ENCODE measurements at places on chromosomes 6 and 20.

GRCh38 chr20:60691966-60692615 is 560.0 kb upstream of the CDH4 start:
- no peak for DNase-seq

DNA sequence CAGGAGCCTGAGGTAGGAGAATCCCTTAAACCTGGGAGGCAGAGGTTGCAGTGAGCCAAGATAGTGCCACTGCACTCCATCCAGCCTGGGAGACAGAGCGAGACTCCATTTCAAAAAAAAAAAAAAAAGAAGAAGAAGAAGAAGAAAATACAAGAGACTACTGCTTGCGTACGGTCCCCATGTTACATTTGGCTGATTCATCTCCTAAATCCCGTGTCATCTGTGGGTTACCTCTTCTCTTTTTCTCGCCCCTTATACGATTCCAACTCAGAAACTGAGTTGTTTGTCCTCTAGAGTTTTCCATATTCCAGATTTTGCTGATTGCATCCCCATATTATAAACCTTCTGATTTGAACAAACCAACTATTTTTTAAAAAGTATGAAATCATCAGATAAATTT is 62.4 kb upstream of the NELFCD start:
- no peak for DNase-seq

GRCh38 chr20:59565768-59566461 is 38.4 kb upstream of the PHACTR3 start:
- no peak for DNase-seq

GRCh38 chr6:16437095-16437494 is 198.7 kb downstream of the GMPR start:
- DNase-seq = no peak

GRCh38 chr20:37007898-37008649 is 56.6 kb upstream of the SAMHD1 start:
- DNase-seq = peak; percentile 18
